ENCODE measurements at places on chromosomes 11 and 22.

GRCh38 chr11:86047275-86047991, 21.5 kb downstream of the PICALM start:
- H3K36me3 ChIP-seq = no peaks in the 10 kb centered on the region
- peaks cover 22% of the 10 kb centered on the region for H3K4me1 ChIP-seq
- H3K27me3 ChIP-seq = no peaks in the 10 kb centered on the region
- no peak for DNase-seq

DNA sequence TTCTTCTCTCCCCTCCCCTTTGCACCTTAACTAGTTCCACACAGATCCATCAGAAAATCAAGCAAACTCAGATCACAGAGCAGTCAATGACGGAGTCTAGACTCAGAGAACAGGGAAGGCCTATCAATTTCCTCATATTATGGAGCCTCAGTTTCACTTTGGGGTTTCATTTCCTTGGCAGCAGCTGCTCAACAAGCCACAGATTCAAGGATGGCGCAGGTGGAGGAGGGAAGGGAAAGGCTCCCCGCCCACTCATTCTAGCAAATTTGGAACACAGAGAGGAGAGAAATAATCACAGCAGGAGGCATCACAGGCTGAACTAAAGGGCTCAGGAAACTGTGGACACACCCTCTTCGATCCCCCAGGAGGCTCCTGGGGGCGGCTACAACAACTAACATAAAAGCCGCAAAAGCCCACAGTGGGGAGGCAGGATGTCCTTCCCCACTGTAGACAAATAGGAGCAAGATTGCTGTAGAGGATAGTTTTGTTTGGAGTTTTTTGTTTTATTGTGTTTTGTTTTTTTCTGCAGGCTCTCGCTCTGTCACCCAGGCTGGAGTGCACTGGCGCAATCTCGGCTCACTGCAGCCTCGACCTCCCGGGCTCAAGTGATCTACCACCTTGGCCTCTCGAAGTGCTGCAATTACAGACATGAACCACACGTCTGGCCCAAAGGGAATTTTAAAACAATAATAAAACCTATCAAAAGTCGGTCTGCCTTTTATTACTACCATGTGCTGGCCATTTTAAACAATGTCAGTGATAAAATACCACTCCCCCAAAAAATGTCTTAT, 3.4 kb downstream of the PLAAT3 start:
- no peak overlapping the region for H3K27ac ChIP-seq
- no peaks in the 10 kb centered on the region for H3K27me3 ChIP-seq
- H3K4me3 ChIP-seq = no peak overlapping the region
- H3K4me1 ChIP-seq = peaks cover 30% of the 10 kb centered on the region
- no peaks in the 10 kb centered on the region for H3K36me3 ChIP-seq

DNA sequence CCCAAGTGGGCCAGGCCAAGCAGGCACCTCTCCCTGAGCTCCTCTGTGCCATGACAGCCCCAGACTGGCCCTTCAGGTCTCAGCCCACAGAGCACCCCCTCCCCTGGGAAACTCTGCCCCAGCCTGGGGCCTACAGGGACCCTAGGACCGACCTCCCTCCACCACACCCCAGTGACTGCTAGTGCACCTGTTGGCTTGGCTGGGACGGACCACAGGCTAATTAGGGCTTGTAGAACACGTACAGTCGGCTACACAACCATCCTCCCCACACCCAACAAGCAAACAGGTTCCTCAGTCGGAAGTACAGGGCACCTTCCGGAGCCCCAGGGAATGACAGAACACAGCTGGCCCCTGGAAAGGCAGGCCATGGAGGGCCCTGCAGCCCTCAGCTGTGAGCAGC, 4.3 kb downstream of the SBF1 start:
- H3K4me1 ChIP-seq = peaks cover 13% of the 10 kb centered on the region
- H3K36me3 ChIP-seq = no peaks in the 10 kb centered on the region
- no peak for DNase-seq
- H3K27me3 ChIP-seq = no peaks in the 10 kb centered on the region
- no peak overlapping the region for H3K4me3 ChIP-seq

- H3K4me3 ChIP-seq = no peak overlapping the region
- H3K36me3 ChIP-seq = no peaks in the 10 kb centered on the region
- DNase-seq = no peak
- peaks cover 50% of the 10 kb centered on the region for H3K27me3 ChIP-seq
- H3K27ac ChIP-seq = no peak overlapping the region
Measured at GRCh38 chr11:8597182-8597581, 3.2 kb upstream of the STK33 start.

DNA sequence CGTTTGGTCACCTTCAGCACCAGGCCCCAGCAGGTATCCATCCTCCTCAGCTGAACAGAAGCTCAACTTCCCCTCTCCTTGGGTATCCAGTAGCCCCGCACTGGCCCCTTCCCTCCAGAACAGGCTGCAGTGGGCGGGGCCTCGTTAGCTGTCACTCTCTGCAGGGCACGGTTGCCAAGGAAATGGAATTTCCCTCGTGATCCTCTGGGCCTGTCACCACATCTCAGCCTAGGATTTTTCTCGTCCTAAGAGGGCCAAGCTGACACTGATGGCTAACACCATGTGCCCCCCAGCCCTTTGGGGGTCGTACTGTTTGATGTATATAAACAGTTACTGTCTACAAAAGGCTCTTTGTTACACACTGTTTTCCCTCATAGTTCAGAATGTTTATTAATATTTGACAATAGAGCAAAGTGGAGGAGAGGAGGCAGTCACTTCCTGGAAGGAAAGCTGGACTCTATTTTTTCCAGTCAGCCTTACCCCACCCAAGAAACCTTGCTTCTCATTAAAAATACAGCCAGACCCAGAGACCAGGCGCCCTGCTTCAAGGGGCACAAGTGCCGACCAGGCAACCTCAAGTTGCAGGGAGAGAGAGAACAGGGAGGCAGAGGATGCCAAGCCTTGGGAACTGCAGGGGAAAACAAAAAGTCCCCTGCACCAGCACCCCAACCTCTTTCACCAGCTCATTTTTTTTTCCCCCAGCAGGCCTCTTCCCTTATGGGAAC, 44.5 kb downstream of the FEZ1 start:
- no peak overlapping the region for H3K4me3 ChIP-seq
- H3K27ac ChIP-seq = no peak overlapping the region
- H3K4me1 ChIP-seq = peaks cover 5% of the 10 kb centered on the region
- no peak for DNase-seq
- H3K36me3 ChIP-seq = no peaks in the 10 kb centered on the region

DNA sequence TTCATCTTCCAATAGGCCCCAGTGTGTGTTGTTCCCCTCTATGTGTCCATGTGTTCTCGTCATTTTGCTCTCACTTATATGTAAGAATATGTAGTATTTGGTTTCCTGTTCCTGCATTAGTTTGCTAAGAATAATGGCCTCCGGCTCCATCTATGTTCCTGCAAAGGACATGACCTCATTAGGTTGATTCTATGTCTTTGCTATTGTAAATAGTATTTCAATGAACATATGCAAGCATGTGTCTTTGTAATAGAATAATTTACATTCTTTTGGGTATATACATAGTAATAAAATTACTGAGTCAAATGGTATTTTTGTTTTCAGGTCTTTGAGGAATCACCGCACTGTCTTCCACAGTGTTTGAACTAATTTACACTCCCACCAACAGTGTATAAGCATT, 202.9 kb upstream of the KIRREL3 start:
- no peaks in the 10 kb centered on the region for H3K27me3 ChIP-seq
- H3K27ac ChIP-seq = no peak overlapping the region

DNA sequence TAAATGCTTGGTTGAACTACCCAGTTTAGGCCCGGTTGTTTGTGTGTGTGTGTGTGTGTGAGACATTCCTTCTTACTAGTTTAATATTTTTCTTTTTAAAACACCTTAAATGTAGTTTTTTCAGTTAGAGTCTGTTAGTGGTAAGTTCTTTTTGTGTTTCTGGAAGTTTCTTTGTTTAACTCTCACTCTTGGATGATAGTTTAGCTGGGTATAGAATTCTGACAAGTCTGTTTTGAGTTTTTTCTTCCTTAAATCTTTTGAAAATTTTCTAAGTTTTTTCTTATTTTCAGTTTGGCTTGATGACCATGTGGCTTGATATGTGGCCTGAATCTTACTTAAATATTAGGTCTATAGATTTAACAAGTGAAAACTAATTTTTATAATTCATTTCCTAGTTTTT, 60.1 kb downstream of the PDE3B start:
- DNase-seq = no peak
- no peaks in the 10 kb centered on the region for H3K36me3 ChIP-seq
- H3K4me1 ChIP-seq = no peaks in the 10 kb centered on the region
- no peak overlapping the region for H3K4me3 ChIP-seq
- H3K27me3 ChIP-seq = no peaks in the 10 kb centered on the region

DNA sequence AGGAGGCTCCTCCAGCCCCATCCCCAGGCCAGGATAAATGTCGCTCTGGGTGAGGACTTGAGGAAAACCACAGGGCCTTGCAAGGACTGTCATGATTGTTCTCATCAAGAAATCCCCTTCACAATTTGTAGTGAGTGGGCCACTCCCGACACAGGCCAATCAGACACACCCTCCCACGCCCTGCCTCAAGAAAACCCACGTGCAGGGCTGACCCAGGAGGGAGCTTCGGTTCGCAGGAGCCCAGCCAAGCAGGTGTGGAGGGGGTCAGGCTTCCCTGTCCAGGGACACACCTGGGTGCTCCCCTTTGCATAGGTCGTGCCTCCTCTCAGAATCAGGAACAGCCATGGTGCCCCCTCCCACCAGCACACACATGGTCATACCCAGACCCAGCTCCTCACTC, 43.2 kb downstream of the SHANK2 start:
- H3K36me3 ChIP-seq = no peaks in the 10 kb centered on the region
- peaks cover 5% of the 10 kb centered on the region for H3K27me3 ChIP-seq
- H3K4me1 ChIP-seq = no peaks in the 10 kb centered on the region
- H3K4me3 ChIP-seq = no peak overlapping the region
- H3K27ac ChIP-seq = no peak overlapping the region
- DNase-seq = no peak

- no peaks in the 10 kb centered on the region for H3K4me1 ChIP-seq
- DNase-seq = no peak
- no peak overlapping the region for H3K4me3 ChIP-seq
- no peaks in the 10 kb centered on the region for H3K27me3 ChIP-seq
- H3K27ac ChIP-seq = no peak overlapping the region
Measured at GRCh38 chr11:94717667-94718066, 50.5 kb upstream of the AMOTL1 start.

GRCh38 chr11:66951927-66952337, 6.3 kb downstream of the PC start:
- H3K27ac ChIP-seq = no peak overlapping the region
- no peak overlapping the region for H3K4me3 ChIP-seq
- H3K27me3 ChIP-seq = no peaks in the 10 kb centered on the region
- no peak for DNase-seq
- no peaks in the 10 kb centered on the region for H3K36me3 ChIP-seq

- no peak for DNase-seq
- H3K4me1 ChIP-seq = no peaks in the 10 kb centered on the region
- no peaks in the 10 kb centered on the region for H3K36me3 ChIP-seq
Measured at GRCh38 chr11:68938088-68938487, 34.4 kb downstream of the IGHMBP2 start.

DNA sequence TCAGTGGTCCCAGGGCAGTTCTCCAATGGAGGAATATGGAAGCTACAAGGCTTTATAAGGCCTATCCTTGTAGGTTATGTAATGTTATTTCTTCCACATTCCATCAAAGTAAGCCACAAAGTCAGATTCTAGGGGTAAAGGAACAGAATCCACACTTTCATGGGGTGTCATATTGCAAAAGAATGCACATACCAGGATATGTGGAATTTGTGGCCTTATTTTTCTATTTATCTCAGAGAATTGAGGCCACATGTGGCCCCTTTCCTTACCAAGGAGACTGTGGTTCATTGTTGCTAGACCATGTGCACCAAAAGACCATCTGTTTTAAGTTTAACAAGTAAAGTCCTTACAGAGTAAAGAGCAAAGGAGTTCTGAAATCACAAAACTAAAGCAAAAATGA, 12.9 kb downstream of the LRRC4C start:
- no peaks in the 10 kb centered on the region for H3K4me1 ChIP-seq
- DNase-seq = no peak
- H3K4me3 ChIP-seq = no peak overlapping the region
- no peaks in the 10 kb centered on the region for H3K27me3 ChIP-seq
- H3K27ac ChIP-seq = no peak overlapping the region

GRCh38 chr11:31607914-31608313, 98.3 kb downstream of the ELP4 start:
- H3K4me1 ChIP-seq = no peaks in the 10 kb centered on the region
- no peak overlapping the region for H3K4me3 ChIP-seq
- no peaks in the 10 kb centered on the region for H3K36me3 ChIP-seq
- no peak for DNase-seq

All from Panc1 (cell line).